ENCODE measurements at places on chromosomes 2 and 18.

DNA sequence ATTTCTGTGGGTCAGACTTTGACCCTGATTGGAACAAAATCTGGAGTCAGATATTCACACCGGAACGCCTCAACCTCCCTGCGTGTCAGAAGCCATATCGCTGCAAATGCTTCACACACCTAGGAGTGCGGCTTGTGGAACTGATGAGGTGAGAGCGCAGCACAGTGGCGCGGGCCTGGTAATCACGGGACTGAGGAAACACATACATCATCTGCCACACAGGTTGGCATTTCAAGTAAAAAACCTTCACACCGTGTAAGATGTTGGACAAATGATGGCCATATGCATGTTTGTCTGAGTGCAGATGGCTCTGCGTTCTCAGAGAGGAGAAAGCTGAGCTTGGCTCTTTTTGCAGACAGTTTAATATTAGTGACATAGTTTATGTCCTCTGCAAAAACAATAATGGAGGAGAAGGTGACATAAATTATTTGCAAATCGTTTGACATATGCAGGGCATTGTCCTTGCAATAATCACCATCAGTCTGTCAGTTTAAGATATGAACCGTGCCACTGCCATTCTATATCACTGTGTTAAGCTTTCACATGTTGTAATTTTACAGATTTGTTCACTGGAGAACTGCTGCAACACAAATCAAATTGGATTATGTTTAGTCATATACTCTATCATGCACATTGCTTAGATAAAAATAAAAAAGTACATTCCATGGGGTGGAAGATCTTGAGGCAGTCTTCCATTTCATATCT lies 101.4 kb downstream of the MTX2 start:
- DNase-seq = no peak

- DNase-seq = no peak
Observed at GRCh38 chr2:30266705-30267104, 35.4 kb downstream of the LBH start.

- no peak for DNase-seq
Observed at GRCh38 chr2:231708773-231709635, 679 bp downstream of the PTMA start.

DNA sequence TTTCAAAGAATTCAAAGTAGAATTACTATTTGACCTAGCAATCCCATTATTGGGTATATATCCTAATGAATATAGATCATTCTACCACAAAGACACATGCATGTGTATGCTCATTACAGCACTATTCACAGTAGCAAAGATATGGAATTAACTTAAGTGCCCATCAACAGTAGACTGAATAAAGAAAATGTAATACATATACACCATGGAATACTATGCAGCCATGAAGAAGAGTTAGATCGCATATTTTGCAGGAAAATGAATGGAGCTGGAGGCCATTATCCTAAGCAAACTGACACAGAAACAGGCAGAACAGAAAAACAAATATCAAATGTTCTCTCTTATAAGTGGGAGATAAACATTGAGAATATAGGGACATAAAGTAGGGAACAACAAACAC lies 519.2 kb upstream of the REG3G start:
- no peak for DNase-seq

DNA sequence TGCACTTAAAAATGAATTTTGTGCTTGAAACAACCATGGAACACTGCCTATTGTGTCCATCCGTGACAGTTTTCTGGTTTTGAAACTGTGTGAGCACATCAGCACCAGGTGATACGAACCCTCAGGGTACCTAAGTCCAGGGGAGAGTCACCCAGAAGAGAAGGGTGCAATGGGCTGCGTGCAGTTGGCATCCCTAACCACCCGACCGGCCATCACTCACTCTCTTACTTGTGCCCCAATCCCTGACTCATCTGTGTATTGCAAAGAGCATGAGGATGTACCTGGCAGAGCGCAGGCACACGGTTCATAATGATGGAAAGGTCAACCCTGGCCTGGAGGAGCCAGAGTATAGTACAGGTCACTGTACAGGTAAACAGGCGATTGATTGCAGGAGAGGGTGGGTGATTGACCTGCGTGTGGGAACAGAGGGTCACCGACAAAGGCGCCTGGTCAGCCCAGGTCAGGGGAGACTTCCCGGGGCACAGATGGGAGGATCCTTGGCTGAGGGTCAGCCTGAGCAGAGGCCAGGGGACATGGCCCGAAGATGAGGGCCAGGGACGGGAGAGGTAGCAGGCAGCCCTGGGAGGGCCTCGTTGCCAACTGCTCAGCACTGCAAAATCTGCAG lies 160.3 kb downstream of the SEPTIN10 start:
- no peak for DNase-seq

DNA sequence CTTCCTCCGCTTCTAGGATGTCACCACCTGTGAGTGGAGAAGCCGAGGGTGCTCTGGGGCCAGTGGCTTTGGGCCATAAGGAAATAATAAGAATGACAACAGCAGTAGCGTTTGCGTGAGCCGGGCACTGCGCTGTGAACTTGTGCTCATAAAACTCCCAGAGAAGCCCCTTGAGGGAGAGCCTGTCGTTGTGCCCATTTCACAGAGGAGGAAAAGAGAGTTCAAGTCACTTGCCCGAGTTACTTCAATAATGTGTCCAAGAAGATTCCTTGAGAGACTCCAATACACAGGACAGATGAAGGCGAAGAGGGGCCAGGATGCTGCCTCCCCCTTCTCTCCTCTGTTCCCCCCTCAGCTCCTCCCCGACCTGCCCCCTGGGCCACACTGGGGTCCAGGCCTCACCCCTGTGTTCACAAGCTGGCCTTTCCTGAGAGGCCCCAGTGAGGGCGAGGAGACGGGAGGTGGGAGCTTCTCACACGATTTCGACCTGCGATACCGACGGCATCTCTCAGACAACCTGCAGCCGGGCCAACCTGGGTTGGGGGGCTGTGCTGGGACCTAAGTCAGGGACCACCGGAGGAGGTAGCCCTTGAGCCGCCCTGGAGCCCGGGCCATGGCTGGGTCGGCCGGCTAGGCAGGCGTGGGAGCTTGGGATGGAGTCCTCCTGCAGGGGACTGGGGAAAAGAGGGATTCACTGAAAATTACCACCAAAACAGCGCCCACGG lies 53.5 kb upstream of the UBE2F start:
- no peak for DNase-seq

GRCh38 chr2:46538393-46538792 lies 59.0 kb downstream of the TMEM247 start:
- DNase-seq = no peak

GRCh38 chr2:233950078-233950825 lies 33.1 kb downstream of the TRPM8 start:
- DNase-seq = no peak

GRCh38 chr18:57930476-57930875 lies 113.5 kb upstream of the NEDD4L start:
- no peak for DNase-seq

GRCh38 chr2:141900826-141901225 lies 230.0 kb downstream of the LRP1B start:
- DNase-seq = no peak

Measured in AG09319 (cell line).